ENCODE measurements at places on chromosomes 13 and 19. TPM values are rescaled to one million over a fixed set of nuclear protein-coding genes. Genes with fewer than 3 reads are reported as not detected.

DNA sequence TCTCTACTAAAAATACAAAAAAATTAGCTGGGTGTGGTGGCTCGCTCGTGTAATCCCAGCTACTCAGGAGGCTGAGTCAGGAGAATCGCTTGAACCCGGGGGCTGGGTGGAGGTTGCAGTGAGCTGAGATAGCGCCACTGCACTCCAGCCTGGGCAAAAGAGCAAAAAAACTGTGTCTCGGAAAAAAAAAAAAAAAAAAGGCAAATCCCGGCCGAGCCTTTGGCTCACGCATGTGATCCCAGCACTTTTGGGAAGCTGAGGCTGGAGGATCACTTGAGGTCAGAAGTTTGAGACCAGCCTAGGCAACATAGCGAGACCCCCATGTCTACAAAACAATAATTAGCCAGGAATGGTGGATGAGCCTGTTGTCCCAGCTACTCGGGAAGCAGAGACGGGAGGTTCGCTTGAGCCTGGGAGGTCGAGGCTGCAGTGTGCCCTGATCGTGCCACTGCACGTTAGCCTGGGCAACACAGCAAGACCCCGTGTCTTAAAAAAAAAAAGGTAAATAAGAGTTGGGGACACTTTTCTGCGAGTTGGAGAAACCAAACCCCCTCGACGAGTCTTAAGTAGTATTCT is 574 bp upstream of the GPX4 start:
- DNase-seq, result no peak

DNA sequence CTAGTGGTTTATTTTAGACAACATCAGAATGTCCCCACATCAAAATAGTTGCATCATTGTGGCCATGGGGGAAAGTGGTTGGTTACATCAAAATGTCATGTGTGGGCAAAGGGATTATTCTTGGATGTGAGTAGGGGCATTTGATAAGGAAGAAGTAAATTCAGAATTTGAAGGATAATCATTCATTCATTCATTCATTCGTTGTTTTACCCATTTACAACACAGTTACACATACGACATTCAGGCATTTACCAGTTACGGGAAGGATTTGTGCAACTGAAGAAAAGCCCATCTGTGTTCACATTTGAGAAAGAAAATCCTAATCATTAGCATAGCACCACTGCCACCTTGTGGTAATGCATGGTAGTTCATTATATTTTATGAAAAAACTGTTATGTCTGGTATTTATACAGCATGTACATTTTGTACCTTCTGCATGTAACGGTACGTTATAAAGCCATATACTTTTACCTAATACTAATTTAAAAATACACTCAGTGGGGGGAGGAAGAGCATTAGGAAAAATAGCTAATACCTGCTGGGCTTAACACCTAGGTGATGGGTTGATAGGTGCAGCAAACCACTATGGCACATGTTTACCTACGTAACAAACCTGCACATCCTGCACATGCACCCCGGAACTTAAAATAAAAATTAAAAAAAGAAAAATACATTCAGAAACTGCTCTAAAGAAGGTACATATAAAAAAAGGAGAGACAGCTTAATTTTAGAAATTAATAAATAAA is 62.1 kb downstream of the DGKH start:
- DNase-seq, result no peak

DNA sequence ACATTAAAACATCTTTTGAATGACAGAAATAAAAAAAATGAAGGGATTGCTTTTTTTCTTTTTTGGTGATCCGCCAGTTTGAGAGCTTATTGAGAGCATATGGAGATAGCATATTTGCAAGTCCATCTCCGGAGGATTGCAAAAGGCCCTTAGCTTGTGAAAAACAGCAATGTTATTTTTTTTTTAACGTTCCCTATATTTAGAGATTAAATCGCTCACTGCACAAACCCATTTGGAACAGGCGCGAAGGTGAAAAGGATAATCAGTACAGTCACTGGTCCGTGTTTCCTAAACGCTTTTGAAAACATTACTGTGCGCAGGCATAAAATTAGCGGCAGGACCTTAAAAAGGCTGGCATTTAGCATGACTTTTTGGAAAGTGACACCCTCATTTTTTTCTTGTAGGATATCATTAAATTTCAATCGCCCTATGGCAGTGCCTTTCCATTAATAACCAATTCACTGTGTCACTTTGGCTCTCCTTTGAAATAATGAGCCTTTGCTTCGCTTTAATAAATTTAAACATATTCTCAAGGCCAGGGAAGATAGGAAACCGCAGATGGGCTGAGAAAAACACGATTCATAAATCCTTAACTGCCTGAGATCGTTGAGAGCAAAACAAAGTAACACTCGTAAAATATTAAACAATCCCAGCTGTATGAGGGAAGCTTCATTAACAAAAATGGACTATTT is 342.2 kb downstream of the DACH1 start:
- no peak for DNase-seq

- DNase-seq, result no peak
Observed at GRCh38 chr13:106470576-106470975, 64.9 kb downstream of the EFNB2 start.

DNA sequence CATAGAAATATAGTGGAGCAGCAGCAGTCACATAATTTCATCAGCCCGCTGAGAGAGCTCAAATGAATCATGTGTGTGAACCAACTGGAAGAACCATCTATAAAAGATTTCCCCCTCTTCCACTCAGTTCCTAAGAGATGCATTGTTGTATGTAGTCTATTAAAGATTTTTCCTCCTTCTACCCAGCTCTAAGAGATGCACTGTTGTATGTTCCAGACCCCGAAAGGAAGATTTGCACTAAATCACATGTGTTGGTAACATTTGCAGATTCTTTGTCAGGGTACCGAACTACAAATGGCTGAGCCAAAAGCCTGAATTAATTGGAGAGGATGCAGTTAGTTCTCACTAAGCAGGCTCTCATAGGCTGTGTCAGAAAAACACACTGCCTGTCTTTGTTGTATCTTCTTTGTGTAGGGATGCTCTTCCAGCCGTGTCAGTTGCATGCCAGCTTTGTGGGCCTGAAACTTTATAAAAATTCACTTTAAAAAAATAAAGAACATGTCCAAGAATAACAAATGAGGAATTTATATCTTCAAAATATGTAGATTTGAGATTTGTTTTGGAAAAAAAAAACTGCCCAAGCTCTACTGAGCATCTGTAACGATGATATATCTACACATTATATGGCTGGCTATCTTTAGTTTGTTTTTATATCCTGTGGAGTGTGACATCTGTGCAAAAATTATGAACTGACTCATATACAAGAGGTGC is 223.1 kb downstream of the MZT1 start:
- no peak for DNase-seq

DNA sequence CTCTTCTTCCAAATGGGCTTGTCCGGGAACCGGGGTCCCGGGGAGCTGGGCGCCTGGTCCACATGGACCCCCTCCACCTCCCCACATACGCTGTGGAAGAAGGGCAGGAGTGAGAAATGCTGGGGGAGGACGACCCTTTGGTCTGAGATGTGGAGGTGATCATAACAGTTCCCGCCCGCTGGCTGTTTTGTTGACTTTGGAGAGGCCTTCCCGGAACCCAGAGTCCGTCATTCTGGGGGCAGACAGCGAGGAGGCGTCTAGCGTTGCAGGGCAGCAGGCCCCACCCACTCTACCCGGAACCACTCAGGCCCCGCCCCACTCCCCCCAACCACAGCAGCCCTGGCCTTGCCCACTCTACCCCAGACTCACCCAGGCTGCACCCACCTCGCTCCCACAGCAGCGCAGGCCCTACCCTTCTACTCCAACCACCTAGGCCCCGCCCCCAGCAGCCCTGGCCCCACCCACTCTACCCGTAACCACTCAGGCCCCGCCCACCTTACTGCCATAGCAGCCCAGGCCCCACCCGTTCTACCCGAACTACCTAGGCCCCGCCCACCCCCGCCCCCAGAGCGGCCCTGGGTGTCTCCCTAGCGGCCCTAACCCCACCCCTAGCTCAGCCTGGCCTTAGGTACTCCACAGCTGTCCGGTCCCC is 7.1 kb downstream of the GPR108 start:
- no peak for DNase-seq

DNA sequence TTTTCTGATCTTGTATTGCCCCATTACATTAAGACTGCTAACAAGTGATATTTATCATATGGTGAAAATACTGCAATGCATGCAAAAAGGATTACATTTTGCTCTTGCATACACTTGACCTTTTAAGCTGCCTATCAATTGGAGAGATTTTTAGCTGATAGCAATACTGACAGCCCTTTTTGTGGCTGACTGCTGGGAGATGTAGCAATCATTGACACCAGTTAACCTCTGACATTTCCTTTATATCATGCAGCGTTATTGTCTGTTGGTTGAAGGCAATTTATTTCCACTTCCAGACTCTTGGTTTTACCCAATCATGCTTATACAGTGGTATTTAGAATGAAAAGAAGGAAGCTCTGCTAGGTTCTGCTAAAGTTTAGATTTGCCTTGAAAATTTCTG is 364.0 kb downstream of the LMO7 start:
- DNase-seq, result no peak

DNA sequence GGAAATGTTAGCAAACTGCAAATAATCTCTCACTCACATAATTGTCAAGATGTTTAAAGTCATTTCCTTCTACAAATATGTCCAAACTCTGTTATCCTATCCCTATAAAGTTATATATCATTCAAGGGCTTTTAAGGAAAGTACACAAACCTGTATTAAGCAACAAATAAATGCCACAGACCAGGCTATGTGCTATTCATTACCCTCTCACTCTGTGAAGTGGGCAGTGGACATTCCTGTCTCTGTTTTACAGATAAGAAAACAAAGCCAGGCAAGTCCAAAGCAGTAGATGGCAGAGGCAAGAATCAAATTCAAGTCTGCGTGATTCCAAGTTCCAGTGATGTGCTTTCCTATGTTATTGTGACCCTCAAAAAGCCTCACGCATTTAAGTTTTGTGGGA is 140.6 kb downstream of the LHFPL6 start:
- DNase-seq, result no peak

DNA sequence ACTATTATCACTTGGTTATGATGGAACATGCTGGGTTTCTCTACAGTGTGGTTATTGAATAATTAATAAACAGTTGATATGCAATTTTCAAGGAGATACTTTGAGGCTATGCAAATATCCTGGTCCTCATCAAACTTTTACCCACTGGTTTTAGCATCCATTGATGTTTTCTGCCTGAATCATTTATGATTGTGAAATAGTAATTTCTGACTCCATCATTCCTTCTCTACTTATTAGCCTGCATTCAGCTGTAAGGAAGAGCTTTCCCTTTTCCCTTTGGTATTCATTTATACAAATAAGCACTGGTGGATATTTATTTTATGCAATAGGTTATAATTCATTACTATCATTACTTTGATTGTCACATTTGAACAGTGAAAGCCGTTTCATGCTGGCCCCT is 13.9 kb upstream of the DNAJC15 start:
- DNase-seq, result no peak

DNA sequence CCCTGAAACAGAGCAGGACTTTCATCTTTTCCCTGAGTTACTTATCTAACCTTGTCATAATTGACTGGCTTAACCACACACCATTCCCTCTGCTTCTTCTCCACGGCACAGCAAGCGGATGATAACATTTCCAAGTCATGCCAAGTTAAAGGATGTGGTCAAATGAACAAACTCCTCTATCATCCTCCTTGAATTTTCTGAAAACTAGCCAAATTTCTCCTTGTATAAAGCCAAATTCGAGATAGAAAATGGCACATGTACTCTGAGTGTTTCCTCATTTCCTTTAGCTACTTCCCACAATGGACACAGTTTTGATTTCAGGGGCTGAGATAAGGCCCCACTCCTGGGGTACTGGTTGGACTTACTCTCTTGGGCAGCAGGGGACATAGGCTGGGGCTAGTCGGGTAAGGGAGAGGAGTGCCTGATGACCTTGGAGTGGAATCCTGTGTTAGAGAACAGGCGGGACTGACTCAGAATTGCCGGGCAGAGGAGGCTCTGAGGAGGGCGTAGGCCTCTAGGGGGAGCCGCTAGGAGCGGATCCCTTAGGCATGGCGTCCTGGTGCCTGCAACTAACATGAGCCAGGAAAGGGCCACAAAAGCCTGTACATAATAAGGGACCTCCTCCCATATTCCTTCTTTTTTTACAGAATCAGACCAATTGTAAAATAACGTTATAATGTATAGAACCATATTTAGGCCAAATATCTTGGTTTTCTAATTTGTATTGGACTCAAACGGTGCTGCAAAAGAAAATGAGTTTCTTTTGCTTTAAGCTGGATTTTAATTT is 20.3 kb upstream of the TMTC4 start:
- DNase-seq, result no peak

GRCh38 chr13:25329706-25330105 is 28.3 kb downstream of the NUP58 start:
- no peak for DNase-seq

GRCh38 chr19:13208672-13209483 is 58.7 kb downstream of the IER2 start:
- peak; percentile 40 for DNase-seq

DNA sequence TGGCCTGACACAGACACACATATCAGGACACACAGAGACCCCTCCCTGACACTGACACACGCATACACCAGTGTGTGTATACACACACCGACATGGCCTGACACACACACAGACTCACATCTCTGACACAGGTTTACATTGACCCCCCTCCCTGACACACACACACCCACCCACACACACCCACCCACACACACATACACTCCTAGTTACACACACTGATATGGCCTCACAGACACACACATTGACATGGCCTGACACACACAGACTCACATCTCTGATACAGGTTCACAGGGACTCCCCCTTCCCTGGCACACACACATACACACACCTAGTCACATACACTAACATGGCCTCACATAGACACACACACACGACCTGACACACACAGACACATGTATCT is 4.4 kb upstream of the NFIX start:
- no peak for DNase-seq

DNA sequence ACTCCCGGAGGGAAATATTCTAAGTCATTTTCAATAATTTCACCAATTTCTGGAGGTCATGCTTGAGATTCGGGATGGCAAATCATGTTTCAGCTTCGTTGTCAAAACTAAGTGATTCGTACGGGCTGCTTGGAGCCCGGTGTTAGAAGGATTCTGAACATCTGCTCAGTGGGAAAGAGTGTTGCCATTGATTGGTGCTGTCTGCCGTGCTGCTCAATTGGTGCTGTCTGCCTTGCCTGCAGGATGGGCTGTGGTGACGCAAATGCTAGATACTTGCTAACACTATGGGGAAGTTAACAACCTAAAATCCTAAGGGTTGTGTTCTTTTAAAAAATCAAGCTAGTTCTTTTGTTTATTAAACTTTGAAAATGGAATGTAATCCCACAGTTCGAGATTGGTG is 17.3 kb upstream of the CACNG8 start:
- no peak for DNase-seq

Gene ZNF136
- 20.4 TPM for total RNA-seq

Gene ZNF544
- total RNA-seq, result 45.2 TPM

Gene RASIP1
- 0.12 TPM for total RNA-seq

Gene C19orf33
- total RNA-seq, result 0.58 TPM

Gene FSD1
- 1.4 TPM for total RNA-seq

Gene ZNF208
- total RNA-seq, result 10.5 TPM

Gene RFPL4A
- total RNA-seq, result not detected
